ENCODE measurements at places on chromosomes 5 and 9.

DNA sequence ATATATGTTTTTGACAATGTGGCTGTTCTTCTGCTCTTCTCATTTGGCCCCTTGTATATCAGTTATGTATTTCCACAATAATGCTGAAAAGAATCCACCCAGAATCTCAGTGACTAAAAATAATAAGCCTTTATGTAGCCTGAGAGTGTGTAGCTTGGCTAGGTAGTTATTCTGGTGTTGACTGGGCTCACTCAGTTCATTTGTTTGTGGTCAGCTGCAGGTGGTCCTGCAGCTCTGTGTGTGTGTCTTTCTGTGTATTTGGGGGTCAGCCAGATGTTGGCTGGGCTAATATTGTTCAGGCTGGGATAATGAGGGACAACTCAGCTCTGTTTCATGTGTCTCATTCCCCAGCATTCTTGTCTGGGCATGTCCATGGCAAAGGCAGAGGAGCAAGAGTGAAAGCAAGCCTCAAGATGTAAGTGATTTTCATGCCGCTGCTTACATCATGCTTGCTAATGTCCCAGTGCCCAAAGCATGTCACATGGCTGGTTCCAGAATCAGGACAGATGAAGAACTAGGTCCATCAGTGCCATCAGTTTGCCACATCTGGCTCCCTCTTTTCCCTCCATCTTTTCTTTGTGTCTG lies 162.8 kb downstream of the KCTD16 start:
- DNase-seq: no peak

- no peak for DNase-seq
These were observed 217.7 kb upstream of the TBCA start for GRCh38 chr5:77993855-77994318.

- no peak for DNase-seq
These were observed 42.6 kb downstream of the CETN3 start for GRCh38 chr5:90366948-90367347.

DNA sequence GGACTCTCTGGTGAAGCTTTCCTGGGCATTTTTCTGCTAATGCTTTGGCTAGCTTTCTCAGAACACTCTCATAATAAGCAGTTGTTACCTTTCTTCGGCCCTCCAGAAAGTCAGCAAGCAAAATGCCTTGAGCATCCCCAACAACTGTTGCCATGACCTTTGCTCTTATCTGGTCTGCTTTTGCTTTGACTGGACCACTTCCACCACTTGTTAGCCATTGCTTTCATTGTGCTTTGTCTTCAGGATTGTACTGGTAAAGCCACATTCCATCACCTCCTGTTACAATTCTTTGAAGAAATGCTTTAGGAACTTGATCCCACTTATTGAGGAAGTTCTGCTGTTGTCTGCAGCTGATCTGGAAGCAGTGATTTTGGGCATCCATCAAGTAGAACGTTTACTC lies 35.7 kb downstream of the RAD50 start:
- DNase-seq: no peak

- DNase-seq: no peak
These were observed 23.4 kb downstream of the WNK2 start for GRCh38 chr9:93207326-93207814.

GRCh38 chr5:56813302-56813701 lies 2.0 kb upstream of the MAP3K1 start:
- DNase-seq: no peak

DNA sequence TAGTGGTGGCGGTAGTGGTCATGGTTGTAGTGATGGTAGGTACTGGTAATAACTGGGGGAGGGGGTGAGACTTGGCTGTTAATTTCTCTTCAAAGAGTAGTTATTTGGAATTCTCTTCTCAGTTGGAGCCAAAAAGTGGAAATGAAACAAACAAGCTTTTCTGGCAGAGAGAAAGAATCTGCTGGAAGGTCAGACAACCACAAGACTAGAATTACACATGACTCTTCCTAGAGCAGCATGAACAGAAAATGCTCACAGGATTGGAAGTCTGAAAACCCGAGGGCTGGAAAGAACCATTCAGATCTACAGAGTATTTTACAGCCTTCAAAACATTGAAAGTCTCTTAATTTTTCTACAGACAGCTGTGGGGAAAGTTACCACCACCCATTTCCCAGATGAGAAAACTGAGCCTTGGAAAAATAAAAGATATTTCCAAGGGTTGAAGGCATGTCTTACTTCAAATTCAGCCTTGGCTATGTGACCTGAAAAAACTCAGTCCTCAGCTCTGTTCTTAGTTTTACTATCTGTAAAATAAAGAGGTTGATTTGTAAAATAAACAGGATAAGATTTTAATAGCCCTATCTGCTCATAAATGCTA lies 42.9 kb upstream of the TRIM32 start:
- DNase-seq: no peak

DNA sequence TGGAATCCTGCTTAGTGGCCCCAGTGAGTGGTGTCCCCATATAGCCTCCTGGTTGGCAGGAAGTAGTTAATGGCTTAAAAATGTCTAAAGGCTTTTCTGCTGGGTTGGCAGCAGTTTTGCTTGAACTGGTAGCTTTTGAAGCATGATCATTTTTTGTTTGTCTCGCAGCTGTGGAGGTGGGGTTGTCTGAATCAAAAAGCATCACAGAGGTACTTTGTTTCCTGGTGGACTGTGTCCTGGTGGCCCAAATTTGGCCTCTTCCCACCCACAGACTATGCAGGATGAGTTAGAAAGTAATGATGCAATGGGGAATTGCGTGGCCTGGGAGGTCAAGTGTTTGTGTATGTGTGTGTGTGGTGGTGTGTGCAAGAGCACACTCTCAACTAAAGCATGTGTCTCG lies 322.7 kb downstream of the ARHGEF28 start:
- DNase-seq: no peak

GRCh38 chr5:29504411-29504810 lies 1689.1 kb upstream of the CDH6 start:
- no peak for DNase-seq

DNA sequence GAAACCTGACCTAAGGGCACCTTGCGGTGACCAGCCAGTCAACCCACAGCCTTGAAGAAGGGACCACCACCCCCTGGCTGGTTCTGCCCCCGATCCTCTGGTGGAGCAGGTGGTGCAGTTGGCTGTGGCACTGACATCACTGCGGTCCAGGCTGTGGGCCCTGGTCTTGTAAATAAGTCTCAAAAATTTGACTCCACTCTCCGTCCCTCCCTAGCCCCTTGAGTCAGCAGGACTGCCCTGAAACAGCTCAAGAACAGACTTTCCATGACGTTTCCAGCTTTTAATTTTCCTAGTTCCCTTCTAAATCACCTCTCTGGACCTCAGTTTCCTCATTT lies 134.8 kb upstream of the BOD1 start:
- DNase-seq: no peak

GRCh38 chr9:86724529-86724928 lies 222.8 kb downstream of the GAS1 start:
- no peak for DNase-seq

GRCh38 chr9:128729302-128729701 lies 5.4 kb upstream of the ZDHHC12 start:
- DNase-seq: no peak

DNA sequence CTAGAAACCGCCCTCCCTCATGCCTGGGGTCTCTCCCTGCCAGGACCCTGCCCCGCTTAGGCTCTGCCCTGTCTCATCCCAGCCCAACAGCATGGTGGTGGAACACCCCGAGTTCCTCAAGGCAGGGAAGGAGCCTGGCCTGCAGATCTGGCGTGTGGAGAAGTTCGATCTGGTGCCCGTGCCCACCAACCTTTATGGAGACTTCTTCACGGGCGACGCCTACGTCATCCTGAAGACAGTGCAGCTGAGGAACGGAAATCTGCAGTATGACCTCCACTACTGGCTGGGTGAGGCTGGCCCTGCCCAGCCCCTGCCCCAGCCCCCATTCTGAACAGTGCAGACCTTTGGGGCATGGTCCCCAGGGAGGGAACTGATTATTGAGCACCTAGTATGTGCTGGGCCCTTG lies 33.9 kb downstream of the GSN start:
- DNase-seq: no peak

DNA sequence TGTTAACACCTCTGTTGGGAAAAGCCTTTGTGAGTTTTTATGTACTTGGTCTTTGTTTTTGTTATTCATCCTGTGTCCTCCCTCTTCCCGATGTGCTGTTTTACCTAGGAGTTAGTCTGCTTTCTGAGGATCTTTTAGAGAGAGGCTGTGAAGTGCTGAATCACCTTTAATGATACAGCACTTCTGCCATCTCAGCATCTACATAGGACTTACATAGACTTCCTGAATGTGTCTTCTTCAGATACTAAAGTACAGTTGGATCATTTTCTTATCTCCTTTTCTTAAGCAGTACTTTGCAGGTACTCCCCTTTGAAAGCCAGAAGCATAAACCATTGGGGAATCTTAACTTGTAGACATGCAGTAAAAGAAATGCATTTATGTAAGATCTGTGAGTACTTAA lies 31.5 kb downstream of the OTULIN start:
- DNase-seq: no peak

DNA sequence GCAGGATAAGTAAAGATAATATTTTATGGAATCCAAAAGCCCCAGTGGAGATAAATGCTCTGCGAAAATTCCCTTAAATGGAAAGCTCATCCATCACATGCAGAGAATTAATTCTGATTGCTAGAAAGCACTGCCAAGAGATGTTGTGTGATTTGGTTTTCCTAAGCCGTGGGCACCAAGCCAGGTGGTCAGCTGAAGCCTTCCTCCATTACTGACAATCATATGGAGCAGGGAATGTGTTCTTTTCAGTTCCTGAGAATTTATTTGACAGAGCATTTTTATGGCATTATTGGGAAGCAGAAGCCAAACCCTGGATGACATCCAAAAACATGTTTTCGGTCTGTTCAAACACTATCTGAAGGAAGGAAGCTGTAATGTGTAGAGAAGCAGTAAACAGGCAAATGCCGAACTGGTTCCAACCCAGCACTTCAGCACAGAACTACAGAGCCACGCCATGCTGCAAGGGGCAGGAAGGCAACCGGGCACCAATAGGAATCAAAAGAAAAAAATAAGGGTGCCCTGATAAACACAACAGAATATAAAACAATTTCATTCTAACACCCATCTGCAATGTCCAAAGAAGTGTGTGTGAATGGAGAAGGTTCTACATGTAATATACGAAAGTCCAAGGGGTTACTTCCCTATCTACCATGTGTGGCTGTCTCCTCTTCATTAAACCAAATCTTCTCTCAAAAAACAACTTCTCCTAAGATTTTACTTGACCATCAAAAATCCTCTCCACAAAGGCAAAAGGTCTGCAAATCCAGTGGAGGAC lies 12.3 kb downstream of the ARSB start:
- DNase-seq: peak; percentile 7

DNA sequence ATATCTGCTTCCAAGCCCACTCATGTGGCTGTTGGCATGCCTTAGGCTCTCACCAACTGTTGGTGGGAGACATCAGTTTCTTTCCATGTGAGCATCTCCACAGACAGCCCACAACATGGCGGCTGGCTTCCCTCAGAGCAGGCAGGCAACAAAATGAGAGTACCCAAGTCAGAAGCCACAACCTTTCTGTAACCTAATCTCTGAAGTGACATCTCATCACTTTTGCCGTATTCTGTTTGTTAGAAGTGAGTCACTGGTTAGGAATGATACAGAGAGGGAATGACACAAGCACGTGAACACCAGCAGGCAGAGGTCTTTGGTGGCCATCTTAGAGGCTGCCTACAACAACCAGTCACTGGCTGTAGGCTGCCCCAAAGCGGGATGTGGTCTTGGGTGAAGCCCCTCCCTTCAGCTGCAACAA lies 88.6 kb upstream of the RASGRF2 start:
- DNase-seq: peak; percentile 72

DNA sequence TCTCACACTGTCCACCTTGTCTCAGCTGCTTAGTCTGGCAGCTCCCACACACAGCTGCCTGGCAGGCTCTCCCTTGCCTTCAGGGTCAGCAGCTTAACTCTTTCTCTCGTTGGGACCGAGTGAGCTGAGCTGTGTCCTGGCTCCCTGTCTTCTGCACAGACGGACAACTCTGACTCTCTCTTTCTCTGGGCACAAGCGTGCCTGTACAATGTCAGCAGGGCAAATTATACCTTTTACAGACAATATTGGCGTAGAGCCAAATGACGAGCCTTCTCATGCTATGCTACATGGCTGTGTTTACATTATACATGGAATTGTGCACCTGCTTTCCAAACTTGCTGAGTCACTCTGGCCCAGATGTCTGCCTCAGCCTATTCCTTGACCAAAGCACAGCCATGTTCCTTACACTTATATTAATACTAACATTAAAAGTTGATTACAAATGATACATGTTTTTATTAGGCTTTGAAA lies 188.6 kb downstream of the CYLC2 start:
- peak; percentile 7 for DNase-seq

DNA sequence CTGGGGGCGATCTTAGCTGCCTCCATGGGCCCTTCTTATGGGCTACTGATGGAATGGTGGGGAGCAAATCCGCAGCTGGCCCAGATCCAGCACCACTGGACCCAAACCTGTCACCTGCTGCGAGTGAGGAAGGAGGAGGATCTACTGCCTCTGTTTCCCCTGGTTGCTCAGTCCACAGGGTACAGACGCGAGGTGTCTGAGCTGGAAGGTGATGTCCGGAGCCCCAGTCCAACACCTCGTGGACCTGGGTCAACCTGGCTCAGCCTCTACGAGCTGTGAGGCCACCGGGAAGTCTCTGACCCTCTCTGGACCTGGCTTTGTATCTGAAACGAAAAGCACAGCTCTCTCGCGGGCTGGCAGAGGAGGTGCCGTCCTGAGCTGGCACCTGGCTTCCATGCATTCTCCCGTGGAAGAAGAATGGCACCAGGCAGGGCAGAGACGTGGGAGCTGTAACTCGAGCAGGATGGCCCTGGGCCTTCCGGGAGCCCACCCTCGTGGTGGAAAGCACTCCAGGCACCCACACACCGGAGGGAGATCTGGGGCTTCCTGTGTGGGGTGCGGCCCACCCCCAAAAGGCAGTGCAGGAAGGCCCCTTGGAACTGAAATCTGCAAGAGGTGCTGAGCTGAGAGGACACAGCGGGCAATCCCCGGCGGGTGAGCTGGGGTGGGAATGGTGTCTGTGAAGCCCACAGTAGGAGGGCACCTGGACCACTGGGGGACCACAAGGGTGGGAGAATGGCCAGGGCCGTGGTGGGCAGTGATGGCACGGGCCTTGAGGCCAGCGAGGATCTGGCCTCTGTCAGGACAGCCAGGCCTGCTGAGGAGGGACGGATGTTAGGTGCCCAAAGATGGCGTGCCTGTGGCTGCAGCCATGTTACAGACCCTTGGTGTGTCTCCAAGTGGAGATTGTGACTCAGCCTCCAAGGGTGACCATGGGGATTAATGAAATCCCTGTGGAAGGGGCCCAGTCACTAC lies 133.4 kb downstream of the OLFM1 start:
- no peak for DNase-seq

- DNase-seq: no peak
These were observed 161.9 kb downstream of the ARSB start for GRCh38 chr5:78823196-78823595.

- no peak for DNase-seq
These were observed 116.9 kb downstream of the IRX2 start for GRCh38 chr5:2634399-2635176.

DNA sequence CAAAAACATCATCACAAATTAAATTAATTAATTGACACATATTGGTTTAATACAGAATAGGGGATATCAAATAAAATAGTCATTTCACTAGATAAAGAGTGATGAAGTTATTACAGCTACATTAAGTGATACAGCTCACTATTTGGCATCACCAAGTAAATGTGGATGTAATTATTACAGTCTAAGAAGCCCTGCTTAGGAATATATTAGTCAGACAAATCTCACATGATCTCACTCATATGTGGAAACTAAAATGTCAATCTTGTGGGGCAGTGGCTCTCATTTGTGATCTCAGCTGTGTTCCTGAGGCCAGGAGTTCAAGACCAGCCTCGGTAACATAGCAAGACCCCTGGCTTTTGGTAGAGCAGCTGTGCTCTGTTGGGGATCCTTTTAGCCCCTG lies 233.4 kb upstream of the RGMB start:
- no peak for DNase-seq

GRCh38 chr9:81874931-81875330 lies 53.3 kb upstream of the SPATA31D4 start:
- DNase-seq: peak; percentile 43
